ENCODE measurements at places on chromosomes 6 and 20. TPM values are rescaled to one million over a fixed set of nuclear protein-coding genes. Genes with fewer than 3 reads are reported as not detected.

Gene WFDC10B
- not detected for total RNA-seq

- DNase-seq: no peak
These were observed 193.3 kb upstream of the SYNDIG1 start for GRCh38 chr20:24275946-24276705.

Gene YWHAB
- 284 TPM for total RNA-seq

- DNase-seq: no peak
These were observed 38.0 kb downstream of the KIF16B start for GRCh38 chr20:16535277-16535676.

GRCh38 chr6:31168606-31169005 lies 1.9 kb downstream of the POU5F1 start:
- no peak for DNase-seq

DNA sequence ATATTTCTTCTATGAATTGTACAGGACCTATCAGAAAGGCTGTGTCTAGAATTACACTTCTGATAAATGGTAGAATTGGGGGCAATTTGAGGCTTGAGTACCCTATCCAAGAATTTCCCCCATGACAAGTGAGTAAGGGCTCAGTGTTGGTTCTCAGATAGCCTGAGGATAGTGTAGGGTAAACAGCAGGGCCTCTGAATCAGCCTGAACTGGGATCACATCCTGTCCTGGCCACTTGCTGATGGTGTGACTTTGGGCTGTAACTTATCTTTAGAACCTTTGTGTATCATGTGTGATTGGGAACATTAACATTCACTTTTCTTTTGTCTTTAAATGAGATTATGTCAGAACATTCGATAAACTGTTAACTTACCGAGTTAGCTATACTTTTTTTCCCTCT lies 151.0 kb downstream of the CLIC5 start:
- DNase-seq: no peak

DNA sequence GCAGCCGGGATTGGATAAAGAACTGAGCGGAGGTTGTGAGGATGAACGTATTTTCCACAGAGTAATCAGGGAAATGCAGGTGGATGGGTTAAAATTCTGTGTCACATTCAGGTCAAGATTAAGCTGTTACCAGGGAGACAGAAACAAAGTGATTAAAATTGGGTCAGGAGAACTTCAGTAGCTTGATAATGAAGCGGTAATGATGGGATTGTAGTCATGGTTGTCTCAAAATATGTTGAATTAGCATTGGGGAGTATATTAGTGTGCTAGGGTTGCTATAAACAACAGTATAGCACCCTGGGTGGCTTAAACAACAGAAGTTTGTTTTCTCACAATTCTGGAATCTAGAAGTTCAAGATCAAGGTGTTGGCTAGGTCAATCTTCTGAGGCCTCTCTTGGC lies 155.5 kb downstream of the GJA1 start:
- DNase-seq: no peak

Gene SASH1
- total RNA-seq: 0.44 TPM

Gene CPNE5
- total RNA-seq: 1.8 TPM

- no peak for DNase-seq
These were observed 4.4 kb downstream of the ENPP4 start for GRCh38 chr6:46134216-46134615.

DNA sequence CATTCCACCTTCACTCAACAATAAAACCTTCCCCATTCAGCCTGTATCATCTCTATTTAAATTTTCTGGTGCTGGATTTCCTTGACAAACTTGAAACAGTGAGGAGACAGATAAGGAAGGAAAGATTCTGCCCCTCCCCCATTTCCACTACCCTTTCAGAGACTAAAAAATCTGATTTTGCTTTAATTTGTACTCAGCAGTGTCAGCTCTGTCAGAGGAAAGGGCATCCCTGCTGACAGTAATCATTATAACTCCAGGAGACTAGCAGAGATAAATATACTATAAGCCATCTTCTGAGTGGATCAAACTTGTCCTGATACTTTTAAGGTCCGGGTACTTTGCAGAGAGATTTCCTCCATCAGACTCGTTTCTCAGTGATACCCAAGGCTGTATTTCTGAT lies 155.6 kb downstream of the SAMD5 start:
- DNase-seq: no peak

Gene PDE10A
- total RNA-seq: not detected

- DNase-seq: no peak
These were observed 12.9 kb downstream of the SLC9A8 start for GRCh38 chr20:49825521-49826033.

DNA sequence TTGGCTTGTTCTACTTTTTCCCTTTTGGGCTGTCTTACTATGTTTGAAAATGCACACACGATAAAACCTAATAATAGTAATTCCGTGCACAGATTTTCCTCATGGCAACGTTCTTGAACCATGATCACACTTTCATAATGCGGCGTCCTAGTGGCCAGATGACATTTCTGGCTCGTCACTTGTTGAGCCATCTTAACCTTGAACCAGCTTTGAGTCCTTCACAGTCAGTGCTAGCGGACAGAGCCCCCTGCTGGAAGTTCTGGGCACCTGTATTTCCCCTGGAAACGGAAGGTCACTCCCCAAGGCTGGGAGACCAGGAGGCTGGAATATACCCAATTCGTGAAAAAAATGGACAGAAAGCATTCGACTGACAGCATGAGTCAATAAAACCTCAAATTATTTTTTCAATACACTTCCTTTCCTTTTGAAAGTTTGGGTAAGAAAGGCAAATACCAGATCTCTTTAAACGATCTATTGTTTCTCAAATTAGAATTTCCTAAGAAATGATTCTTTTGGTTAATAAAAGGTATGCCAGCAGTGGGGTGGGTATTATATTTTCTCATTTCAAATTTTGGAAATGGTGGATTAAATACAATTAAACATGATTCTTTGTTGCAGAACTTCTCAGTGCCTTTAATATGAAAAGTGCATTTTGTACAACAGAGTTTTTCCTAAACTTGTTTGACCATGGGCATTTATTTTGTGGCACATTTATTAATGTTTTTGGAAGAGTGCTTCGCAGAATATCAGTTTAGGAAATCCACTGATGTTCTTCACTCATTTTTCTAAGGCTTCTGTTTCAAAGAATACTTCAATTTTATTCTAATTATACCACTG lies 542.3 kb downstream of the QKI start:
- DNase-seq: peak; percentile 73

GRCh38 chr20:17339000-17339399 lies 112.2 kb downstream of the PCSK2 start:
- no peak for DNase-seq

Gene KCNQ2
- total RNA-seq: not detected

Gene NMBR
- total RNA-seq: not detected

- no peak for DNase-seq
These were observed 96.9 kb upstream of the NT5E start for GRCh38 chr6:85353012-85353411.

Gene KCNB1
- total RNA-seq: not detected

Gene CRISP3
- total RNA-seq: not detected

DNA sequence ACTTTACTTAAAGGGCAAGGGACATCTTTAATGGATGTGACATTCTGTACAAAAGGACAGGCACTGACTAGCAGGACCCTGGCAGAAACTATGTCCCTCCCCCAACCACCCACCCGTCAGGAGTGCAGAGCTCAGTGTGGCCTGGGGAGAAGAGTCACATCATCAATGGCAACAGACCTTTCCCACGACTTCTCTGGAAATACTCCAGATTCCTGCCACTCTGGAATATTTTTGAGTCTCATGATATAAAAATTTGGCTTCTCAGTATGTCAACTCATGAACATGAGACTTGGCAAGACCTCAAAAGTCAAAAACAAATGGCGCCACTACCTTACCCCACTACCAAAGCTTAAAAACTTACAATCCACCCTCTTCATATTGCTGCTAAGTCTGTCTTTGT lies 118.3 kb downstream of the SLC23A2 start:
- DNase-seq: no peak

GRCh38 chr6:14975471-14975817 lies 270.4 kb upstream of the JARID2 start:
- no peak for DNase-seq

Gene PACSIN1
- 0.10 TPM for total RNA-seq

Gene RAET1G
- not detected for total RNA-seq

DNA sequence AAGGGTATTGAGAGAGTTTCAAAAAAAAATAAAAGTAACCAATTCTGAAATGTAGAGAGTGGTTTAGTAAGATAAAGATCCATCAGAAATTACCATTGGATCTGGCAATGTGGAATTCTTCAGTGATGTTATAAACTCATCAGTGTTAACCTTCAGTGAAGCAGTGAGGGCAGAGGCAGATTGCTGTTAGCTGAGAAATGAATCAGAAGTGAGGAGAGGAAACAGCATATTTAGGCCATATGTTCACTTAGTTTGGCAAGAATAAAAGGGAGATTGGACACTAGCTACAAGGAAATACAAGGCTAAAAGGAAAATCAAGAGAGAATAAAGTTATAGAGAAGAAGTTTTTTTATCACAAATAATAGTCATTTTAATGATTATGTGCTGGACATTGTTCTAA lies 9.6 kb downstream of the KCNQ5 start:
- no peak for DNase-seq

Gene PLCB1
- 4.0 TPM for total RNA-seq
